ENCODE measurements at places on chromosomes 5 and 9.

GRCh38 chr5:171961117-171961516 lies 45.3 kb downstream of the FBXW11 start:
- peak; percentile 12 for DNase-seq

- DNase-seq = no peak
Observed at GRCh38 chr9:124562328-124562727, 55.1 kb upstream of the NR5A1 start.

DNA sequence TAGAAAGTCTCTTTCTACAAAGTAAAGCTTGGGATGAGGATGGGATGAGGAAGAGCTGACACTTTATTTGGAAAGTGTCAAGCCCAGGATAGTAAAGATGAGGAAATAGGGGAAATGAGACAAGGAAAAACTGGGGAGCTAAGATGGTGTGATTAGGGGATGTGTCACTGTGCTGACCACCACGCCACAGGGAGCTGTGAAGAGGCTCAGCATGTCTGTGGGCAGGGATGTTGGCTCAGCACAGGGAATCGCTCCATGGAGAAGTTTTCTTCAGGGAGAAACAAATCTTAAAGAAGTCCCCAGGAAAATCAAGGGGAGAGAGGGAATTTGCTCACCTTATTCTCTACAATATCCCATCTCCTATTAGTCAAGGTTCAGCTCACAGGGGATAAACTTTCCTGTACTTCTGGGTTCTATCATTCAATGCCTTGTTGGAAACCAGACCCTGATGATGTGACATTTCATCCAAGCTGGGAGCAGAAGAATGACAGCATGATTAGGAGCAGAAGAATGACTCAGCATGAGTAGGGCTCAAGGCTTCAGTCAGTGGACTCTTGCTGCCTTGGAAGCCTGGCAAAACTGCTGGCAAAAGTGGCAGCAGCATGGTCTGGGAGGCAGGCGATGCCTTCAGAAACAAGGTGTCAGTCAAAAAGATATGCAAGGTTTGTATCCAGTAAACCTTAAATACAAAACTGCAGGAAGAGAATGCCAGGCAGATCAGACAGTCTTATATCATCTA lies 4.9 kb downstream of the HSPB3 start:
- DNase-seq = no peak

DNA sequence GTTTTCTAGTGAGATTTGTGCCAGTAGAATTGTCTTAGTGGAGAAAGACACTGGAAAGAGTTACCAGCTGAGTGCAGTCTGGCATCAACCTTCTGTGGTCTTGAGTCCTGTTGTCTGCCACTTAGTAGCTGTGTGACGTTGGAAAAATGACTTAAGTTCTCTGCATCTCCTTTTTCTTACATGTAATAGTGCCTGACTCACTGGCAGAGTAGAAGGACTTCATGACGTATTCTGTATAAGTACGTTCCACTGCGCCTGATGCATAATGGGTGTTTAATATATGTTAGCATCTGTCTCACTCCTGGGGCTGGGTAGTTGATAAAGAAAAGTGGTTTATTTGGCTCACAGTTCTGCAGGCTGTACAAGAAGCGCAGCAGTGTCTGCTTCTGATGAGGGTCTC lies 144.8 kb downstream of the ST8SIA4 start:
- no peak for DNase-seq

DNA sequence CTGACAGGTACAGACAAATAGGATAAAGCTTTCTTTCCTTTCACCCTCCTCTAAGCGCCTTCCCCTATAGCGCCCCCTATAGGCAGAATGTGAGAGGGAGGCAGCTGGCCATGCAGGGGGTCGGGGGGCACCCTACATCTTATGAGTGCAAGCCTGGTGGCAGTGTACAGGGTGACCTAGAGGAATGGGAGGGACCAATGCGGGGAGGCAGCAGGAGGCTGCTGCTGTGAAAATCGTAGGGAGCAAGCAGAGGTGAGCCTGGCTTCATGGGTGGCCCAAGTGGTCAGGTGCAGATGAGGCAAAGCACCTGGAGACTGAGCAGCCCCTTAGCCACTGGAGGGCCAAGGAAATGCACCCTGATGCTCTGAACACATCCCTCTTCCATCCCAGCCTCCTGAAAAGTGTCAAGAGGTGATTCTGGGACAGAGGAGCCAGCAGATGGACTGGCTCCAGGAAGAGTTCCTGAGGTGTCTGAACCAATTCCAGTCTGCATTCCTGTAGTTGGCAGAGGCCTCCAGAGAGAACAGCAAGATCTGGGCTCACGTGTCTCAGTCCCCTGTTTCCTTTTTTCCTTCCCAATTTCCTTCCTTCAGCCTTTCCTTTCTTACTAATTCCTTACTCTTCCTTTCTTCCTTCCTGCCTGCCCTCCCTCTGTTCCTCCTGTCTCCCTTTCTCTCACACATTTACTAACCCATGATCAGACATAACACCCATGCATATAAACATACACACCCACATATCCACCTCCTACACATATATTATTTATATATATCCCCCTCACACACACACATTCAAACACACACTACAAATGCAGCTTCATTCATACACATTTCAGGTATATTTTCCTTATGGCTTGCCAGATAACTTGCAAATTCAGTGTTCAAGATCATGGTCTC lies 32.8 kb upstream of the GALNT10 start:
- DNase-seq = no peak

DNA sequence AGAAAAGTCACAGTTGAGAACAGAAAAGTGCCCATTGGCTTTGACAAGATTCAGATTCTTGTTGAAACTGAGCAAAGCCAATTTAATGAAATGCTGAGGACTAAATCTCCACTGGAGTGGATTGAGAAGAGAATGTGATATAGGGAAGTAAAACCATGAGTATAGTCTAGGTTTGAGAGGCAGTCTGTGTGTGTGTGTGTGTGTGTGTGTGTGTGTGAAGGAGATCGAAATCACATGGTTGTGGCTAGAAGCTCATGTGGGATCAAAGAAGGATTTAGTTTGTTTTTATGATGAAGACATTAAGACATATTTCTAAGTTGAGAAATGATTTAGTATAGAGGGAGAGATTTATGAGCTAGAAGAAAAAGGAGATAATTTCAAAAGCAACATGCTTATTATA lies 275.7 kb upstream of the DAB2 start:
- no peak for DNase-seq

GRCh38 chr9:33633636-33634035 lies 109.6 kb downstream of the ANKRD18B start:
- DNase-seq = no peak

DNA sequence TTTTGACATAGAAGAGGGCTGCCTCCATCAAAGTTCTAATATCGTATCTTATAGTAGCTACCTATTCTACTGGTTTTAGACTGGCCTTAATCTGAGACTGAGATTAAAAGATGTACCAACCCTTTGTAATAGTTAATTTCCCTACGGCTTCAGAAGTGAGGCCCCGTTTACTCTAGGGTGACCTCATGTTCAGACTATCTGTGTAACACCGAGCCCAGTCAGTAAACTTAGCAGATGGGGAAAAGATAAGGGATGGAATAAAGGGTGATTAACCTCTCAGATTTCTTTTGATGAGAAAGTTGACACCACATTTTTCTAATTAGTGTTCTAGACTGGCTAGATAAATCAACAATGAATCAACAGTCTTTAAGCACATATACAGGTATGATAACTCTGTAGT lies 283.1 kb downstream of the KCTD16 start:
- DNase-seq = no peak

- DNase-seq = no peak
Observed at GRCh38 chr5:170114271-170114670, 8.6 kb downstream of the FOXI1 start.

GRCh38 chr5:4833104-4833738 lies 306.9 kb upstream of the ADAMTS16 start:
- no peak for DNase-seq
